ENCODE measurements at places on chromosomes 16 and 17.

- DNase-seq: no peak
Observed at GRCh38 chr17:20934288-20934687, 108.5 kb downstream of the USP22 start.

GRCh38 chr16:2783581-2784357 is 3.6 kb downstream of the PRSS33 start:
- DNase-seq: no peak

GRCh38 chr16:3774156-3774767 is 56.9 kb upstream of the TRAP1 start:
- no peak for DNase-seq

GRCh38 chr17:58352596-58353388 is 791 bp upstream of the SUPT4H1 start:
- DNase-seq: no peak

DNA sequence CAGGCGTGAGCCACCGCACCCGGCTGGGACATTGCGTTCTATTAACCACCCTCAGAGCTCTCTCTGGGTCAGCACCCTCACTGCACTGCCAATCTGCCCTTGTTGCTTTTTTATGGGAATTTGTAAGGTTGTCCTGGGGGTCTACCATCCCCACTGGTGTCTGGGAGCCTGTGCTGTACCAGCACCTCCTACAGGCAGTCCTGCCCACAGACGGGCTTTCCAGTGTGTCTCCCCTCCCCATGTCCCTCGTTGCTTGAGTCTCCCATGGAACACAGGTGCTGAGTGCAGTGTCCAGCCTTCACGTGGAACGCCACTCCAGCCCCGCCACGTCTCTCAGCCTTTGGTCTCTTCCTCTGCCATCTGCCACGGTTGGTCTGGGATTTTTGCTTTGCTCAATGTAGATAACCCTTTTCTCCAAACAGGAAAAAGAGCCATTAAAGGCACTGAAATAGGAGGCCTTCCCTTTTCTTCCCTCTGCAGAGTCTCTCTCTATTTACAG is 68.0 kb upstream of the CBX4 start:
- DNase-seq: no peak

GRCh38 chr17:81514739-81515529 is 2.3 kb upstream of the ACTG1 start:
- DNase-seq: peak; percentile 56

- no peak for DNase-seq
Observed at GRCh38 chr17:8142887-8143580, 9.2 kb downstream of the PER1 start.

DNA sequence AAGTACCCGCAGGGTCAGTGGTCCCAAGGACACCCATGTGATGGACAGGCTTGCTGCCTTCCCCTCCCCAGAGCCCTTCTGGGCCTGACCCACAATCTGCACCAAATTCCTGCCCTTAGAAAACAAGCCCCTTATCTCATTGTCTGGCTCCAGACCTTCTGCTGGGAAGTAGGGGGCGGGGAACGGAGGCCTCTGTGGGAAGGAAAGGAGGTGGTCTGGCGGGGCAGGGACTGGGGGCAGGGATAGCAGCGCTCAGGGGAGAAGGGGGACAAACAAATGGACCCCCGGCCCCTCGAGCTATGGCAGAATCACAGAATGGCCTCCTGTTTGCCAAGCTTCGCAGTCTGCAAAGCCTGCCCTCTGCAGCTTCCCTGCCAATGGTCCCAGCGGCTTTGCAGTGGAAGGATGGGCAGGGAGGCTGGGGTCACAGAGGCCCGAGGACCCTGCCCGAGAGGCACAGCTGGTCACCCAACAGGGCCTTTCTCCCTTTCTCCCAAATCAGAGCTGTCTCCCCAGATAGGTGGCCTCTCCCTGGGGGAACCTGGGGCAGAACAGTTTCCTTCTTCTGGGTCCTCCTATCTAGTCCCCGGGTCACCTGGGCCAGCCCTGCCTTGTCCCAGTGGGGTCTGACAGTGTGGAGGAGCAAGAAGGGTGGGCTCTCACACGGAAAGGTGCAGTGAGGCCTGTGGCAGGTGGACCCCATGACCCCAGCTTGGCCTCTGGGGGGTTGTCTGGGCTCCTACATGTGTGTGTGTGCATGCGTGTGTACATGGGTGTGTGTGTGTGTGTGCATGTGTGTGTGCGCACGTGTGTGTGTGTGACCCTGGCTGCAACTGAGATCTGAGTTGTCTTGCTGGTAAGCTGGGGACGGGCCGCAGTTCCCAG is 25.5 kb downstream of the TMEM235 start:
- DNase-seq: no peak

- no peak for DNase-seq
Observed at GRCh38 chr17:64103391-64104364, 26.3 kb downstream of the ERN1 start.

DNA sequence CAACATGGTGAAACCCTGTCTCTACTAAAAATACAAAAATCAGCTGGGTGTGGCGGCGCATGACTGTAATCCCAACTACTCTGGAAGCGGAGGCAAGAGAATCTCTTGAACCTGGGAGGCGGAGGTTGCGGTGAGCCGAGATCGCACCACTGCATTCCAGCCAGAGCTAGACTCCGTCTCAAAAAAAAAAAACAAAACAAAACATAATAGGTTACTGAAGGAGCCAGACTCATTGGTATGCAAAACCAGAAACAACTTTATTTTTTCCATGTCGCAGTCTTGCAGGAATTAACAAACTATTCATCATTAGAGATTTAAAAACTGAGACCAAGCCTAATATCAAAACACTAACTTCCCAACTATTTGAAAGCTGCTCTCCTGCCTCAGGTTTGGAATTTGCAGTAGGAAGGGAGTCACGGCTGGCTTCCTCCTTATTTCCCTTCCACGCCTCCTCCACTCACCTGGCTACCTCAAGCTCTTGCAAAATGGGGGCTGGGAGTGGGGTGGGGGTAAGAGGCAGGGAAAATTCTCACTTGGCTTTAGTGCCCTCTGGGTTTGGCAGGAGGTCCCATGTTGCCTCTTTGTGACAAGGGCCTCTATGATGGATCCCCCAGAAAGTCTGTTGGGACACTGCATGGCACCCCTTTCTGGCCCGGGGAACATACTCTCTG is 34.1 kb upstream of the MYH10 start:
- DNase-seq: no peak

- no peak for DNase-seq
Observed at GRCh38 chr17:19656336-19656735, 7.8 kb downstream of the ALDH3A2 start.

- DNase-seq: no peak
Observed at GRCh38 chr16:50071075-50071671, 5.4 kb downstream of the HEATR3 start.

DNA sequence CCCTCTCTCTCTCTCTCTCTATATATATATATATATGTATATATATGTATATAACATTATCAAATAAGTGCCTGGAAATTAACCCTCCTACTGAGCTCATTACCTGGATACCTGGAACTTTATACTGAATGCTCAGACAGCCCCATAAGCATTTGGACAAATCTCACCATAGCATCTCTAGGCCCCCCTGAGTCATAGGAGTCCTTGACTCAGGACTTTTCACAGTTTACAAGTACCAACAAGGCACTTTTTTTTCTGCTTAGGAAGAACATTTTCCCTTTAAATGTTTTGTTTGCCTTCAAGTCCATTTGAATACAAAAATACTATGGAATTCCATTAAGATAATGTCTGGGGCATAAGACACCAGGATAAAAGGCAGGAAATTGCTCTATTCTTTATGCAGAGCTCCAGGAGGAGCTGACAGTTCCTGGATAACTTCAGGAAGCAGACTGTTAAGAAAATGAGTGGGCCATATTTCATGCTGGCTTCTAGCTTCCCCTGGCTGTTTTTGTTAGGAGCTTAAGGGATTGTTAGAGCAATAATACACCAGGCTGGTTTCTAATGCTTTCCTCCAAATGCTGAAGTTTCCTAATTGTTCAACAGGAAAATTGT is 171.7 kb upstream of the ASIC2 start:
- DNase-seq: no peak

- DNase-seq: no peak
Observed at GRCh38 chr17:12603566-12603965, 62.1 kb upstream of the MYOCD start.

DNA sequence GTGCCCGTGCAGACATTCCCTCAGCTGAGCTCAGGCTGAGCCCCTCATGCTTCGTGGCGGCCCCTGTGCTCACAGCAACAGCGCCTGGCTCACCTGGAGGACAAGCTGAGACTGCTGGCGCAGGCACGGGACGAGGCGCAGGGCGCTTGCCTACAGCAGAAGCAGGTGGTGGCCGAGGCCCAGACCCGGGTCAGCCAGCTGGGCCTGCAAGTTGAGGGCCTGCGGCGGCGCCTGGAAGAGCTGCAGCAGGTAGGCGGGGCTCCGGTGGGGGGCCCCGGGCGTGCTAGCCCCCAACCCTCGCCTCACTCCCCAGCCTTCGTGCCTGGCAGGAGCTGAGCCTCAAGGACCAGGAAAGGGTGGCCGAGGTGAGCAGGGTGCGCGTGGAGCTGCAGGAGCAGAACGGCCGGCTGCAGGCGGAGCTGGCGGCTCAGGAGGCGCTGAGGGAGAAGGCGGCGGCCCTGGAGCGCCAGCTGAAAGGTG is 1.4 kb upstream of the RAC3 start:
- DNase-seq: no peak

DNA sequence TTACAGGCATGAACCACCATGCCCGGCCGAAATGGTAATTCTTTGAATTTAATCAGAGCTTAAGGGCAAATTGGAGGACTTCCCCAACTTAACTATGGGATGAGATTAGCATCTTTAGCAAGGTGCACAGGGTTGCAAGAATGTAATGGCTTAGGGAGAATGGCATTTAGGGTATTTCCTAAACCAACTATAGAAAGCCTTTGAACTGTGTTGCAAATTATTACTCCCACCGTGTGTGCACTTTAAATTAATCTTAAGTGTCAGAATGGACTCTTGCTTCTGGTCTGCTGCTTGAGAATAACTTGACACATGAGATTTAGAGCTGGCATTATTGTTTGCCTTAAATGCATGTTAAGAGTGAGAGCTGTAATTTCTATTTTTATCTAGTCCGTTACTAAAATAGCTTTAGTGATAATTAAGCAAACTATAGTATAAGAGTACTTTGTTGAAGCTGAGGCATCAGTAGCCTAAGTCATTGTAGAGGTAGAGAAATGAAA is 59.8 kb downstream of the TUBD1 start:
- DNase-seq: no peak

- no peak for DNase-seq
Observed at GRCh38 chr17:3800362-3801271, at the start of gene ITGAE. TSS of gene ITGAE (minus strand) at chr17:3801188. CDS start at chr17:3801144, 44 bp downstream.

DNA sequence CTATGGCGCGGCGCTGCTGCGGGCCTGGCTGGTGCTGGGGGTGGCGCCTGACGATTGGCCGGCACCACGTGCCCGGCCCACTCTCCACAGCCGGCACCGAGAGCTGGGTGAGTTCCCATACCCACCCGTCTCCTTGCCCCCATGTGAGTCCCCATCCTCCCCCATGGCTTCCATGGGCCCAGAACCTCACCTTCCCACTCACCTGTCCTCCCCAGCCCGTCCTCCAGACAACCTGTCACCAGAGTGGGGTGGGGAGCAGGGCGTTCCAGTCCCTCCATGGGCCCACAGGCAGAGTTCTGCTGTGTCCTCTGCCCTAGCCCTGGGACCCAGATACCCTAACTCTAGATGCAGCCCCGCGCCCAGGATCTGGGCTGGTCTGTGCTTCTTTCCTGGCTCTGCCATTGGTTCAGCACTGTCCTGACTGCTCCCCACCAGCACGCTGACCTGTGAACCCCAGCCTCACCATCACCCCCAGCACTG is 5.5 kb downstream of the ARMC5 start:
- no peak for DNase-seq

- no peak for DNase-seq
Observed at GRCh38 chr16:88319116-88319965, 63.4 kb upstream of the ZNF469 start.

DNA sequence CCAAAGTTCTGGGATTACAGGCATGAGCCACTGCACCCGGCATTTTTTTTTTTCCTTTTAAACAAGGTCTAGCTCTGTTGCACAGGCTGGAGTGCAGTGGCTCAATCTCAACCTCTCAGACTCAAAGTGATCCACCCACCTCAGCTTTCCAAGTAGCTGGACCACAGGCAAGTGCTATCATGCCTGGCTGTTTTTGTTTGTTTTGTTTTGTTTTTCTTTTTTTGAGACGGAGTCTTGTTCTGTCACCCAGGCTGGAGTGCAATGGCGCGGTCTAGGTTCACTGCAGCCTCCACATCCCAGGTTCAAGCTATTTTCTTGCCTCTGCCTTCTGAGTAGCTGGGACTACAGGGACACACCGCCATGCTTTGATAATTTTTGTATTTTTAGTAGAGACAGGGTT is 19.1 kb upstream of the ZC3H7A start:
- DNase-seq: no peak

DNA sequence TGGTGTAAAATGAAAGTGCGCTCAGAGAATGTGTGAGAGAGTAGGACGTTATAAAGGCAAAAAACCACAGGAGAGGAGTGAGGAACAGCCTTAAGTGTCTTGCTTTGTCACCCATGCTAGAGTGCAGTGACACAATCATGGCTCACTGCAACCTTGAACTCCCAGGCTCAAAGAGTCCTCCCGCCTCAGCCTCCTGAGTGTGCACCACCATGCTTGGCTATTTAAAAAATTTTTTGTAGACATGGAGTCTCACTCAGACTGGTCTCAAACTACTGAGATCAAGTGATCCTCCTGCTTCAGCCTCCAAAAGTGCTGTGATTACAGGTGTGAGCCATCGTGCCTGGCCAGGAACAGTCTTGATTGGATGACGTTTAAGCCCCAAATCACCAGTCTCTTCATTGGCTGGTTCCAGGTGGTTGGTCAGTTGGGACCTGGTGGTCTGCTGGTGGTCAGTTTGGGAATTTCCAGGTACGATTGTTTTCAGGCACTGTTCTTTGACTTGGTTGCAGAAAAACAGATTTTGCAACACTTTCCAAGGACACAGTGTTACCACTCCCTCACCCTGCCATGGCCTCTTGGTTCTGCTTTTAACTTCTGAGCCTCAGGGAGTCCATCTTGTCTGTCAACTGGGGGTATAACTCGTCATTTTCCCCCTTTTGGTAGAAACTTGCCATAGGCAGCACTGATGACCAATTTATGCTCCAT is 21.2 kb downstream of the DHODH start:
- DNase-seq: no peak

DNA sequence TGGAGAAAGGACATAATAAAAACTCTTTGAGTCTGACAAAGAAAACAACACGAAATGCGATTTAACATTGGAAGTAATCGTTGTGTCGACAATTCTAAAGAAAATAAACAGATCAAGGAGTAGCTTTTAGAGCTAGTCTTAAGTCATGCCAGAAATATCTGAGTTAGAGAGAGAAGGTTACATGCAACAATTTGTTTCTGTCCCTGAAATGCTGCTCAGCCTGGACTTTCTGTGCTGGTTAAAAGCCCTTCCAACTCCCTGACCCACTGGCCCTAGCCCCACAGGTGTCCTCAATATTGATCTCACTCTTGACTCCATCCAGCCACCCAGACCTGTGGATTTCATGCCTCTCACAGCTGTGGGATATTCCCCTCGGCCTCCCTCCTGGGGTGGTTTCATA is 33.2 kb upstream of the TEX2 start:
- no peak for DNase-seq

GRCh38 chr16:12602811-12603698 is 200.6 kb downstream of the CPPED1 start:
- DNase-seq: no peak
